NCI-H2081 (cell line): ENCODE measurements at places on chromosomes 5 and 9.
A peak's percentile ranks its signal among the peaks of the same experiment; 100 is the strongest.

GRCh38 chr5:154517181-154517580 is 39.2 kb upstream of the HAND1 start:
- no peak for DNase-seq

DNA sequence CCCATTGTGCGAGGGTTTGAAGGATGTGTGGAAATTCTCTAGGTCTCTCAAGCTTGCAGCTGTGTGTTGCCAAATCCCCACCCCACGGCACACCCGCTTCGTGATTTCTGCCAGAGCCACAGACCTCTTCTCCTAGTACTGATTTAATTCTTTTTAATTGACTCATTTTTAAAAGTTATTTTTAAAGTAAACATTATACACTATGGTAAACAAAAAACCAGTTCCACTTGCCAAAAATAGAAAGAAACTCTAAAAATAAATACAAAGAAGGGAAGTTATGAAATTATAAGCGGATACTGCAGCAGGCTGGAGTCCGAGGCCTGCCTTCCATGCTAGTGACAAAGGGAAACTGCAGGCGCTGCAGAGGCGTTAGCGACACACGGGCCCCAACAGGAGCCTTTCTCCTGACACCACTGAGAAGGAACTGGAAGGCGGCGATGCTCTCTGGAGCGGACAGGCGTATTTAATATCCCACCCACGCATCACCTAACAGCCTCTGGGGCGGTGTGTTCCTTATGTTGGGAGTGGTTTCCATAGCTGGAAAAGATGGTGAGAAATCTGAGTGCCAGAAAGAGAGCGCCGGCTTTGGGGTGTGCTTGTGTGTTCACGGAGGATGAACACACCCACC is 122.5 kb downstream of the COL23A1 start:
- DNase-seq, result no peak

DNA sequence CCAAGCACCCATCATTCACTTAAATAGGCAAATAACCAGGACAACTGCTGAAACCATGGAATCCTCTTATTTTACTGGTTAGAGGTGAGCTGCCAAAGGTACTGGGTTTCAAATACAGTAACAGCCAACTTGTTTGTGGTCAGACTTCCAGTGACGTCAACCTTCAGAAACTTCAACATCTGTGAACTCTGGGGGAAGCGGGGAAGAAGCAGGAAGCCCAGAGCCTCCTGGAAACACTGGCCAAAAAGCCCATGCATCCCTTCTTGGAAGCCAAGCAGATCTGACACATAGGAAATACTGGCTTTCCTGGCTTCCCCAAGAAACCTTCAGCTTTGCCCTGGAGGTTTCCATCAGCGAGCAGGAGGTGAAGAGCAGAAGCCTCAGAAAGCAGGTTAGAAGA is 4.9 kb upstream of the FRRS1L start:
- no peak for DNase-seq

GRCh38 chr5:131539251-131539650 is 95.8 kb downstream of the RAPGEF6 start:
- no peak for DNase-seq

DNA sequence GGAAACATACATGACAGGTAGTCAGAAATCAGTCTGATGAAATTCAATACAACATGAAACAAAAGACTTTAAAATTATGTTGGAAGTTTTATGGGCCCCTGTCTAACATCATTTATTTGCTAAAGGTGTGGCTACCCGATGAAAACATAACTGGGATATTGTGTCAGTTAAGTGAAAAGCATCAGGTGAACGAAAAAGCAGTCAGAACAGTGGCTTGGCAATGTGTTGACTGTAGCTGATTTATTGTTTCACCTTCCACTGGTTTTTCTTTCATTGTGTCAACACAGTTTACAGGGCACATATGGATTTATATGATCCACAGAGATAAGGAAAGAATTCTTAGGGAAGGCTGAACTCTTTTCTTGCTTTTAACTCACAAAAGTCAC is 429.6 kb upstream of the ZNF608 start:
- DNase-seq, result peak; percentile 11

- no peak for DNase-seq
These were observed 772.3 kb downstream of the MAT2B start for GRCh38 chr5:164277720-164278119.

GRCh38 chr5:151719228-151720000 is 32.7 kb upstream of the SPARC start:
- no peak for DNase-seq

GRCh38 chr5:102613661-102614060 is 114.9 kb upstream of the SLCO6A1 start:
- no peak for DNase-seq

DNA sequence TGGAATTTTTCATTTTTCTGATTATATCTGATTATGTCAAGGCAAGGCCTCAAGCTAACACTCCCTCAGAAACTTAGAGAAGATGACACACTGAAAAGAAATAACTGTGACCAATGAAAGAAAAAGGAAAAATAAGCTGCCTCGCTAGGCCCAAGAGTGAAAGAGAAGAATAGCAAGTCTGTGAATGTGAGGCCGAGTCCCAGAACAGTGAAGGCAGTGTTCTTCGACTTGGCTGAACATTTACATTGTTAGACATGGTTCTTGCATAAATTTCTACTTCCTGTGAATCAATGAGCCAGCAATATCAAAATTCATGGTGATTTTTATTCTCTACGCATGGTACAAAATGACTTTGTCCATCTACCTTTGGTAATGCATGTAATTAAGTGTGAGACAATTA is at the start of gene ATP10B:
ATP10B (minus strand) TSS at position 163 of the 400 bp plus-strand sequence. CDS start 164,137 bp downstream, outside the sequence.
- DNase-seq, result no peak

- DNase-seq, result no peak
These were observed 23.4 kb downstream of the RANBP17 start for GRCh38 chr5:170885256-170885655.

DNA sequence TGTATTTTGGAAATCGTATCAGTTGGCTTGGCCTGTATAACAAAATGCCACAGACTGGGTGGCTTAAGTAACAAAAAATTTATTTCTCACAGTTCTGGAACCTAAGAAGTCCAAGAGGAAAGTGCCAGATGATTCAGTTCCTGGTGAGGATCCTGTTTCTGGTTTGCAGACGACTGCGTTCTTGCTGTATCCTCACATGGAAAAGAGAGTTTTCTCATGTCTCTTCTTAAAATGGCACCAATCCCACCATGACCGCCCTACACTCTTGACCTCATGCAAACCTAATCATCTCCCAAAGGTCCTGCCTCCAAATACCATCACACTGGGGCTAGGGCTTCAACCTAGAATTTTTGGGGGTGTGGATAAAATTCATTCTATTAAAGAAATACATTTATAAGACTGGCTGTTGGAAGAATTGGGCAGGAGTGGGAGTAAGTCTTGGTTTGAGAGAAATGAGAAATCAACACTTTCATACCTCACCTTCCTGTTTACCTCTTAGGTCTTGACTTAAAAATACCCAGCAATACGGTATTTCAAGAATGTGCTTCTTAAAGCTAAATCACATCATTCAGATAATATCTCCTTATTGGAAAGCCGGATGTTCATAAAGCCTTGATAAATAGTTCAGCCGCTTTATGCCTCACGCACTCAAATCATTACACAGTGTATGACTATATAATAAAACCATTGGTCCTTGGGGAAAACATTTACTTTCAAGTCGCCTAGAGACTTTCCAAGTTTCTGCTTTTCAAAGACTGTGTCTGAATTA is 28.7 kb downstream of the PTTG1 start:
- no peak for DNase-seq

DNA sequence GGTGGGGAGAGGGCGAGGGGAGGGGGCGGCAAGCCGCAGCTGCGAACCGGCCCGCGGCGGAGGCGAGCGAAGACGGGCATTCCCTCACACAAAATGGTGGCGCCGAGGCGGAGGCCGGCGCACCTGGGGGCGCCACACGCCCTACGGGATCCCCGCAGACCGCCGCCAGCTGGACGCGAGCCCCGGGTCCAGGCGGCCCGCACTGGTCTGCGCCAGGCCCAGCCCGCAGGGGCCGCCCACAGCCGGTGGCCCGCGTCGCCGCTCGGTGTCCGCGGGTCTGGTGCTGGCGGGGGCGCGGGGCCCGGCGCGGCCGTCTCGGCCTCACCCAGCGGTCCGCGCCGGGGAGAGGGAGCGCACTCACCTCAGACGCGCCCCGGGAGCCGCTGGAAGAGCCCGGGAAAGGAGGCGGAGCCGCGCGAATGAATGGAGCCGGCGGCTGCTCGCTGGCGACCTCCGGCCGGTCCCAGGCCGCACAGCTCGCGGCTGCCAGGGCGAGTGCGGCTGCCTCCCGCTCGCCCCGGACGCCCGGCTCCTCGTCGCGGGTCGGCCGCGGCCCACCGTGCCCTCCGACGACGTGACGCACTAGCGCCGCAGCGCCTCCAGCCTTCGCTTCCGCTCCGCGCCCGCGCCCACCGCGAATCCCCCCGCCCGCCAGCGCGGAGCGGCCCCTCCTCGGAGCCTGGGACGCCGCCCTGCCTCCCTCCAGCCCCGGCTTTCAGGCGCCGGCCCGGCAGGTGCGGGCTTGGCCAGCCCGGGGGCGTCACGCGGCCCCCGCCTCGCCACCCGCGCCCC is at the start of gene FAM169A:
FAM169A (minus strand) TSS at position 584 of the 792 bp plus-strand sequence. CDS start 24,711 bp downstream, outside the sequence.
- peak; percentile 36 for DNase-seq

DNA sequence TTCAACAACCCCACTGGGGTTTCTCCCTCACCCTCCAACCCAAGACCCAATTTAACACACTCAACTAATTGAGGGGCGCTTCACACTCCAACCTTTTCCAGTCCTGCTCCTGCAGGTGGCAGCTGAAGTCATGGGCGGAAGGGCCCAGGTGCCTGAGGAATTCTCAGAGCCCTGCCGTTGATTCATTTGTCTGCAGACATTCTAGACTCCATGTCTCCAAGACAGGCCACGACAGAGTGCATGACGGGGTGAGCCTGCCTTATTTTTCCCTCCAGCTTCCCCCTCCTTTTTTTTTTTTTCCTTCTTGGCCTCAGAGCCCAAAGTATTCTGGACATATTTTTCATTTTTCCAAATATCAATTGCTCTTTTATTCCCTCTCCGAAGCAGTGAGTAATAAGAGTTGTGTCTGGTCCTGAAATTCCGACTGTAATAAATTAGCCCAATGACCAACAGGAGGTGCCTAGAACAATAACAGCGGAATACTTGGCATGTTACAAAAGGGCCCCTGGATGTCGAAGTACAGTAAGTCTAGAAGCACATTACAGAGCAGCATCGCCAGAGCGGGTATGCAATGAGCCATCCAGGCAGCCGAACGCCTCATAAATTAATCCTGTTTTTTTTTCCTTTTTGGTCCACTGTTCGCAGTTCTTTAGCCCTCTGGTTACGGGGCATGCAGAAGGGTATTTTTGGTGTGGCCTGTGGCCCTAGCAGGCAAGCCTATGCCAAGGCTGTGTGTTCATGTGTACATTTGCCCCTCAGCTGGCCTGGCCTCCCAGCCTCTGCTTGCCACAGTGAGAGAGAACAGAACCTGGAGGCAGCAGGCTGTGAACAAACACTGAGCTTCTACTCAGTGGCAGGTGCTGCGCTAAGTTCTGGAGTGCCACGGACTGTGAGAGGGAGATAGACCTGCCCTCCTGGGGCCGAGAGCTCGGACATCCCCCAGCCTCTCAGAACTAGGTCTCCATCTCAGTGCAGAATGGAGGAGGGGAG is 8.6 kb upstream of the SMIM23 start:
- no peak for DNase-seq

- DNase-seq, result no peak
These were observed 15.2 kb downstream of the CSNK1G3 start for GRCh38 chr5:123527190-123527589.

GRCh38 chr5:50749181-50749580 is 82.7 kb downstream of the PARP8 start:
- DNase-seq, result no peak

GRCh38 chr5:56696900-56697299 is 118.4 kb upstream of the MAP3K1 start:
- DNase-seq, result no peak

- DNase-seq, result no peak
These were observed 96.7 kb upstream of the MAMDC2 start for GRCh38 chr9:69946800-69947437.

DNA sequence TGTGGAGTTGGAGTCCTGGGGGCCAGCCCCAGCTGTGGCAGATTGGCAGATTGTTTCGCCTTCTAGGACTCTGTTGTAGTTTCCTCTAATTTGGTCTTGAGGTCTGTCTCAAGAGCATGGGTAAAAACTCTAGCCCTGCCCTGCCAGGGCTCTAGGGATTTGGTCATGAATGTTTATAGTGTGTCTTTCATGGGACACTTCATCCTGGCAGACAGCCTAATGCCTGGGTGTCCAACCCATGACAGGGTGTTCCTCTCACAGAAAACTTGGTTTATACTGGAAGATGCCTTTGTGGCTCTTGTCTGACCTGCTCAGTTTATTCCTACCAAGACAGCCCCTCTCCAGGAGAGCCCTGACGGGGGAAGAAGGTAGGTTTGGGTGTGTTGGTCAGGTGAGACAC is 45.5 kb downstream of the GALNT12 start:
- no peak for DNase-seq

- DNase-seq, result no peak
These were observed 56.6 kb downstream of the CAMSAP1 start for GRCh38 chr9:135850737-135851136.

- no peak for DNase-seq
These were observed 297.9 kb upstream of the EDIL3 start for GRCh38 chr5:84682531-84682930.

- no peak for DNase-seq
These were observed 99.7 kb downstream of the SERINC5 start for GRCh38 chr5:80156156-80156555.

DNA sequence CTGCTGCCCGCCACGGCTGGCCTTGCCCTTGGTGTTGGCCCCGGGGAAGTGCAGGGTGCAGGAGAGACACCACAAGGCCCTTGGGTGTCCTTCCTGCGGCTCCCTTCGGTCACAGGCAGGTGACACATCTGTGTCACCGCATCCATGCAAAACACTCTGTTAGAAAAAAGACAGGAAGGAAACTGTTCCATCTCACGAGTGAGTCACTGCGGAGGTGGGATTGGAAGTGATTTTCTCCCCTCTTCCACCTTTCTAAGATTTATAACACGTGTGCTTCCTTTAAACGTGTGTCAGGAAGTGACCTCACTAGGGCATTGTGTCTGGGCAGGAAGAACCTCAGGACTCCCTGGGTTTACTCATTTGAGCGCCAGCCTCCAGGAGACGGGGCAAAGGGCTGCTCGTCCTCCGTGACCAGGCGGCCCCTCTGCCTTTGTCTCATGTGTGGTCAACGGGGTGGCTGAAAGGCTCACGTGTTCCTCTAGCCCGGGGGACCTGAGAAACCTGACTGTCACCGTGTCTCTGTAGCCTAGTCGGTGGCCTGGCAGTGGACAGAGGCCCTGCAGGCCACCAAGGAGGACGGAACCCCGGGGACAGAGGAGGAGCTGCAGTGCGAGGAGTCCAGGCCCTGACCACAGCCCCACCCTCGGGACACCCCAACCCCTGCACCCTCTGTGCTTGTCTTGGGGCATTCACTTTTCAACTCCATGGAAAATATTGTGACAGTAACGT is 4.9 kb upstream of the LCN1 start:
- DNase-seq, result no peak

DNA sequence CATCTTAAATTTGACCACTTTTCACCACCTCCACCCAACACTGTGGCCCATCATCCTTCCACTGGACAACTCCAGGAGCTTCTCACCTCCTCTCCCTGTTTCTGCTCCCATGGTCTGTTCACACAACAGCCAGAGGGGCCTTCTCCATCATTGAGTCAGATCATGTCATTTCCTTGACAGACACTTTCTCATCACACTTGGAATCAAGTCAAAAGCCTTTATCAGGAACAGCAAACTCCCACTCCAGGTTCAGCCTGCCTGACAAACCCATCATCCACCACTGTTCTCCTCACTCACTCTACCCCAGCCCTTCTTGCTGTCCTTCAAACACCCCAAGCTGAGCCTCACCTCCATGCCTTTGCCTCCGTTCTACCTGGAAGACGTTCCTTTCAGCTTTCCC is 78.4 kb upstream of the ADRA1B start:
- DNase-seq, result no peak
